ENCODE measurements at places on chromosomes 16 and 17.

DNA sequence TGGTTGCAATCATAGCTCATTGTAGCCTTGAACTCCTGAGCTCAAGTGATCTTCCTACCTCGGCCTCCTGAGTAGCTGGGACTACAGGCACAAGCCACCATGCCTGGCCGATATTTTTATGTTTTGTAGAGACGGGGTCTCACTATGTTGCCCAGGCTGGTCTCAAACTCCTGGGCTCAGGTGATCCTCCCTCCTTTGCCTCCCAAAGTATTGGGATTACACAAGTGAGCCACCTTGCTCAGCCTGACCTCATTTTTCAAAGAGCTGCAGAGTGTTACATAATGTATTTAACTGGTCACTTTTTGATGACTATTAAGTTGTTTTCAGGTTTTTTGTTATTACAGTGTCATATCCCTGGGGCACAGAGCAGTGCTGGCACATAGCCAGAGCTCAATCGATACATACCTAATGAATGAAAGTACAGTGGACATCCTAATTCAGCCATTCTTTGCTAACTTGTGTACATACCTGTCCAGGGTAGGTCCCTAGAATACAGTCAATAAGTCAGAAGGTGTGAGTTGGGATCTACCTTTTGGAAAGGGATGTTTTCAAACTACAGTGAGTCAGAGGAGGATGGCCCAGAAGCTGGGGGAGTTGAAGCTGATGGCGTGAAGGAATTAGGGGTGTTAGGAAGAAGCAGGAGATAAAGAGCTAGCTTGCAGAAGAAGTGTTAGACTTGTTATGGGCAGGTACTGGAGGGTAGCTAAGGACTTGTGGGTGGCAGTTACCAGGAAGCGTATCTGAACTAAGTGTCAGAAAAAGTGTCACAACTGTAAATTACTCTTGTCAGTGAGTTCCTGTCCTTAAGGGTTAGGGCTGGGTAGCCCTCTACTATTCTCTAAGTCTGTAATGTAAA, 20.1 kb upstream of the CYLD start:
- DNase-seq, result no peak

GRCh38 chr16:10428433-10429168, 42.7 kb downstream of the ATF7IP2 start:
- DNase-seq, result no peak

GRCh38 chr17:57004944-57005579, 27.1 kb downstream of the SCPEP1 start:
- no peak for DNase-seq

DNA sequence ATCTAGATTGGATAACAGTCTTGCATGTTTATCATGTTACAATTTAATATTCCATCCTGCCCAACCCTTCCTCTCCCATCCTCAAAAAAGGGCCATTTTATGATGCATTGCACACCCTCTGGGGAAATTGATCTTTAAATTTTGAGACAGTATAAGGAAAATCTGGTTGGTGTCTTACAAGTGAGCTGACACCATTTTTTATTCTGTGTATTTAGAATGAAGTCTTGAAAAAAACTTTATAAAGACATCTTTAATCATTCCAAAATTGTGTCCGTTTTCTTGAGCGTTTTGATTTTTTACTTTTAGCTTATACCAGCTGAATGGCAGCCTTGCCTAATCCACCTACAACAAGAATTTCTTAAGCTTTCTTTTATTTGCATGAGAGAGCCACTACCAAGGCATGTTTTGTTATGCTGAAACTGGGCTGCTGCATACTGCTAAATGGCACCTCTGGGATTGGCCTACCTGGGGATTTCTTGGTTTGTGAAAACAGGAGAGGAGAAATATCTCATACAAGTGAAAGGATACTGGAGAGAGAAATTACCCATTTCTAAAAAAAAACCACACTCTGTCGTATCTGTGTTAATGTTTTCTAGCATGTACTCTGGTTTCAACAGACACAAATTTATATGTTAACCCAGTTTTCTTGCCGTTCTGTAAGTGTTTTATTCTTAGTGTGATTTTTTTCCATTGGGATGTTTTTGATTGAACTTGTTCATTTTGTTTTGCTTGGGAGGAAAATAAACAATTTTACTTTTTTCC, 52.2 kb downstream of the TUBD1 start:
- DNase-seq, result peak; percentile 37

DNA sequence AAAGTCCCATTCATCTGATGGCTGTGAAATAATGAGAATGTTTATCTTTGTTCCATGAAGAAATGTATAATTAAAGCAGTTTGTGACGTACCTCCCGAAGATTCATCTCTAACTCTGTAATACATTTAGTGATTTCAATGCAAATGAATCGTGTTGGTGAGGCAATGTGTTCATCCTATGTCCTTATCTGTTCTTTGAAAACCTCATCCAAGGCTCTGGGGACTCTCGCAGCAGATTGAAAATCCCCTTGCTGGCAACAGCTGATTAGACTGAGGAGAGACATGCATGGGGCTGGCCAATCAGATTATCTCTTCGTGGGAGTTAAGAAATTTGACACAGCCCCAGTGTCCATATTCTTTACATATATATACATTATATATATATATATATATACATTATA, 1095.4 kb upstream of the EEF2KMT start:
- DNase-seq, result no peak

DNA sequence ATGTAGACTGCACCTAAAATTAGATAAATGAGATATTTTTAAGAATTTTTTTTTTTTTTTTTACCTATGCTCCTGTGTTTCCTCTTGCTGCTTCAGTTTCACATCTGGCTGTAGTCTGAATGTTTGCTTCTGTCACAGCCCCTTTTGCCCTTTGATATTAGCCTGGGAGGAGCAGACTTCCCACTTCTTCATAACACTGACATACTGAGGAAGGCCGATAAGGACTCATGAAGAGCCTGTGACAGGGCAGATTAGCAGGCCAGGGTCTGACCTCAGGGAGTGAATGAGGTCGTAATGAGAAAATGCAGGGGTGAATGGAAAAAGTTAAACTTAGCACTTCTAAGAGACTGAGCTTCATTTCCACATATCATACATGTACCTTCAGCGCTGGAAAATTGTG, at the start of gene SLFN14:
TSS of gene SLFN14 (minus strand) at position 117 of the 400 bp plus-strand sequence. CDS start 2,757 bp downstream, outside the sequence.
- DNase-seq, result no peak

DNA sequence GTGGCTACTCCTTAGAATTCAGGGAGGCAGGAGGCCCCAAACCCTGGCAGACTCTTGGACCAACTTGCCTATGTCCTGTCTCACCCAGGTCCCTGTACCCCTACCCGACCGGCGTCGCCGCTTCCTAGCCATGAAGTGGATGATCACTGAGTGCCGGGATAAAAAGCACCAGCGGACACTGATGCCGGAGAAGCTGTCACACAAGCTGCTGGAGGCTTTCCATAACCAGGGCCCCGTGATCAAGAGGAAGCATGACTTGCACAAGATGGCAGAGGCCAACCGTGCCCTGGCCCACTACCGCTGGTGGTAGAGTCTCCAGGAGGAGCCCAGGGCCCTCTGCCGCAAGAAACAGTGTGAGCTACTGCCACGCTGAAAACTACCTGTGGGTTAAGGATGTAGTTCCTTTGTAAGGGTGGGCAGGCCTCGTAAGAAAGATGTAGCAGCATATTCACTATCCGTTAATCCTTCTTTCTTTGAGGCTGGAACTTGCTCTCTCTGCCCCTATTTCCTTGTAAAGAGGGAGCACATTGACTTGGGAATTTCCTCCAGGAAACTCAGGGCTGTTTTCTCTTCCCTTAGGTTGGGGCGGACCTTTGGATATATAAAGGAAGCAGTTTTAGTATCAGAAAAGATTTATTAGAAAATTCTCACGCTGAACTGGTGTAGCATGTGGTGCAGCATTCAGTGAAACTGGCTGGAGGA, 4.1 kb downstream of the MRPS7 start:
- no peak for DNase-seq

DNA sequence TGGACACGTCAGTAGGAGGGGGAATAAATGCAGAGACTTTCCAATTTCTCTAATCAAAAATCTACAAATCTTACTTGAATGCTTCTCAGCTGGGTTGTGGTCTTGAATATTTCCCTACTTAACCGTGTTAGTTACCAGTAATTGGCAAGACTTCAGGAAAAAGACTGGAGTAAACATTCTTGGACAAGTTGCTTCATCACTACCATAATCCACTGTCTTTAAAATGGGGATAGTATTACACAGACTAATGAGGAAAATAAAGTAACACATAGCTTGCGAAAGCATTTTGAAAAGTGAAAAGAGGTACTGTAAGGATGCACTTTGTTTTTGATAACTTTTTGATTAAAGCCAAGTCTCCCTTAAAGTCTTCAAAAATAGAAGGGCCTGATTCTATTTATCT, 18.4 kb downstream of the MYH1 start:
- no peak for DNase-seq

DNA sequence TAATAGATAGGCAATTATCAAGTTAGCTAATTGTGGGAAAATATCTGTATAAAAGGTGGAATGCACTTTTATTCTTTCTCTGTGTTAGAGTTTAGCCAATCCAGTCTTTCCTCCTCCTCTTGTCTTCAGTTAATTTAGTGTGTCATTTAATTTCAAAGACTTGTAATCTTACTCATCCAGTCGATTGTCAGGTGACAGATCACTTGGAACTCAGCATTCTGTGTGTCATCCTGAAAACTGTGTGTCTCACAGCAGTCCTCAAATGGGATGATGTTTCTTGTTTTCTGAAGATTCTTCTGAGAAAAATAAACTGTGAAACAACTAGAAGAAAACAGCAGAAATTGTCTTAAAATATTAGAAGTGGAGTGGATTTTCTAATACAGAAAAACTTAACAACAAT, 290 bp upstream of the KRTAP4-1 start:
- DNase-seq, result no peak

Measured in HCEC 1CT (cell line).